ENCODE measurements at places on chromosomes 11 and 22. TPM values are rescaled to one million over a fixed set of nuclear protein-coding genes. Genes with fewer than 3 reads are reported as not detected.

Gene CEND1
- not detected for total RNA-seq

Gene SULT4A1
- total RNA-seq = 0.37 TPM

Gene LSP1
- 7.7 TPM for total RNA-seq

Gene OR8D1
- total RNA-seq = not detected

Gene ASPHD2
- total RNA-seq = 0.47 TPM

Gene XRCC6
- 148 TPM for total RNA-seq

Gene PLAAT4
- 4.4 TPM for total RNA-seq

Gene NXPE1
- not detected for total RNA-seq

Gene CYP2D6
- total RNA-seq = 236 TPM

Gene PKNOX2
- 0.23 TPM for total RNA-seq

Gene SPON1
- 0.98 TPM for total RNA-seq

Gene ANKK1
- not detected for total RNA-seq

Gene NLRP6
- total RNA-seq = 0.05 TPM

Gene CLMP
- total RNA-seq = 1.3 TPM

Gene OR51E2
- total RNA-seq = not detected

Gene CAPRIN1
- 78.4 TPM for total RNA-seq

Gene UCP3
- 1.3 TPM for total RNA-seq

Gene TSGA10IP
- not detected for total RNA-seq

Gene FAM168A
- total RNA-seq = 9.0 TPM

Gene AHNAK
- 53.6 TPM for total RNA-seq

Gene KCNJ5
- 0.08 TPM for total RNA-seq

Gene PANX2
- total RNA-seq = 0.56 TPM

Gene NCR3LG1
- 0.75 TPM for total RNA-seq

Gene SPDYC
- 0.08 TPM for total RNA-seq

Gene IL17RA
- 9.0 TPM for total RNA-seq

Gene LYVE1
- total RNA-seq = 34.1 TPM

Gene NARS2
- 12.7 TPM for total RNA-seq

Gene GLB1L3
- total RNA-seq = 0.08 TPM

Gene PKP3
- total RNA-seq = 0.25 TPM

Gene CDC42BPG
- total RNA-seq = 0.75 TPM

Gene HRAS
- 4.7 TPM for total RNA-seq

Gene C22orf42
- total RNA-seq = not detected

Gene PAX6
- not detected for total RNA-seq

Gene TMEM45B
- 6.3 TPM for total RNA-seq

Gene WDR74
- total RNA-seq = 17.1 TPM

Gene B4GALNT4
- 0.42 TPM for total RNA-seq

Gene FXYD2
- 22.9 TPM for total RNA-seq

Gene TREH
- 0.50 TPM for total RNA-seq

Gene MFRP
- not detected for total RNA-seq

Gene SLC17A6
- not detected for total RNA-seq

Gene KRTAP5-1
- not detected for total RNA-seq

Gene ENTHD1
- total RNA-seq = not detected

Gene HBG2
- total RNA-seq = not detected

Gene NRIP3
- total RNA-seq = 1.0 TPM

Gene OR52A1
- total RNA-seq = not detected

Gene OSM
- total RNA-seq = 0.25 TPM

Gene GUCY1A2
- 4.4 TPM for total RNA-seq

Gene ESAM
- 4.0 TPM for total RNA-seq

Gene FGF3
- total RNA-seq = not detected

Data from liver (tissue), 10 donors.